Activated CD8-positive, alpha-beta memory T cell treated with anti-CD3 and anti-CD28 coated beads for 48 hours (primary cell): ENCODE measurements at places on chromosomes 4 and X.

DNA sequence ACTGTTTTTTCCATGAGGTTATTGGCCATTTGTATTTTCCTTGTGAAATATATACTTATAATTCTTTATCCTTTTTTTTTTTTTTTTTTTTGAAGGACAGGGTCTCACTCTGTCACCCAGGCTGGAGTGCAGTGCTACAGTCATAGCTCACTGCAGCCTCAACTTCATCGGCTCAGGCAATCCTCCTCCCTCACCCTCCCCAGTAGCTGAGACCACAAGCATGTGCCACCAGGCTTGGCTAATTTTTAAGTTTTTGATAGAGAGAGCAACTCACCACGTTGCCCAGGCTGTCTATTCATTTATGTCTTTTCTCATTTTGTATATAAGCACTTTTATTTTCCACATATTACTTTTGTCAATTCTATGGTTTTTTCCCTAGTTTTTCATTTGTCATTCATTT, 16.8 kb downstream of the RBPJ start:
- DNase-seq = no peak

DNA sequence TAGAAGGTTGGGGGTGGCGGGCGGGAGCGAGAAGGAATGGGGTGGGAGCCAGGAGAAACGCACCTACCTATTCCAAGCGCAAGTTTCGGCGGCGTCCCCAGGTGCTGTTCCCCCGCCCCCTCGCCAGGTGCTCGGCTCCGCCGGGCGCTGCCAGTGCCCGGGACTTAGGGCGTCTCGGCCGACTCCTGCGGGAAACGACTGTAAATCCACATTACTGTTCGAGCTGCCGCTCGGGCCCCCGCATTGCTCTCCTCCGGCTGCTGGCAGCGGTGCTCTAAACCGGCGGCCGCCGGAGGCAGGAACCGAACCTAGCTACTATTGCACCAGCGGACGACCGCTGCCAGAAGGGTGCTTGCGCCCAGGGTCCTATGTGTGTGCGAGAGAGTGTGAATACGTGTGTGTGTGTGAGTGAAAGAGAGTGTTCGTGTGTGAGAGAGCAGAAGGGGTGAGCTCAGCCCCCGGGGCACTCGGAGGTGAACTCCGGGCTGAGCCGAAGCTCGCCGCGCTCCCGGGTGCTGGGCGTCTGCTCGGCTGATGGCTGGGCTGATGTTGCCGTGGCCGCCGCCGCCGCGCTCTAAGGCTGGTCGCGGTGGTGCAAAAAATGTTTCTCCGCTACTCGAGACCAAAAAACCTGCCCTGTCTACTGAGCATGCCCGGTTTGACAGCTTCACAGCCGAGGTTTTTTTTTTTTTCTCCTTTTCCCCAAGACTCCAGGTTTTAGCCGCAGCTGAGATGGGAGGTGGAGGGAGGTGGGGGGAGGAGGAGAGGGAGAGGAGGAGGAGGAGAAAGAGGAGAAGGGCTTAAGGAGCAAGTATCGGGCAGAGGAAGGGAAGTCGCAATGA, 115.7 kb upstream of the TEX13C start:
- DNase-seq = no peak

DNA sequence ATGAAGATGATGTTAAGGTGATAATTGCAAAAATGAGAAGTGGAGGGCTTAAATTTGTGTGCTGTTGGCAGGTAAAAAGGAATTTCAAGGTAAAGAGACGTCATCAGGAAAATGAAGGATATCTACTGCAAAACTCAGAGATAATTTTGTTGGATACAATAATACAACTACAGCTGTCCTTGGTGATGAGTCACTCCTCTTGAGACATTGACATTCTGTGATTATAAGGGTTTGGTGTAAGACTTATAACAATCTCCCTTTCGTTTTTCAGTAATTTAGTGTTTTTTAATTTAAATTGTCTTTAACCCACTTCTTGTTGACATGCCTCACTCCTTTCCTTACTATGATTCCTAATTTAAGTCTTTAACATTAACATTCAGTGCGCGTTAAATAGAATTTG, 1074.1 kb upstream of the SLIT2 start:
- DNase-seq = no peak

GRCh38 chrX:45353456-45353855, 152.8 kb upstream of the DIPK2B start:
- no peak for DNase-seq

DNA sequence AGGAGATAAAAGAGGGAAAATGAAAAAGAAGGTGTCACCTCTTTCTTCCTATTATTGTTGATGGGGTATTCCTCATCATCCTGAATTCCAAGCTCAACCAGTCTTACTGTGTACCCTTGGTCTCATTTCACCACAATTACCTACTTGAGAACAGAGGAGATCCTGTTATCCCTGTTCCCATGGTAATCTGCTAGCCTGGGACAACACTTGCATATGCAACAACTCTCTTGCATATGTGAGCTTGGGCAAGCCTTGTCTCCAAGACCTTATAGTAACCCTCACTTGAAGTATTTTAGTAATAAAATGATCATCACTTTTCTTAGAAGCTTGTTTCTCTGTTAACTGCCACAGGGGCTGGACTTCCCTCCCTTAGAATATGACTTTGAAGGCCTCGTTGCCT, 253.7 kb downstream of the NAP1L3 start:
- no peak for DNase-seq

DNA sequence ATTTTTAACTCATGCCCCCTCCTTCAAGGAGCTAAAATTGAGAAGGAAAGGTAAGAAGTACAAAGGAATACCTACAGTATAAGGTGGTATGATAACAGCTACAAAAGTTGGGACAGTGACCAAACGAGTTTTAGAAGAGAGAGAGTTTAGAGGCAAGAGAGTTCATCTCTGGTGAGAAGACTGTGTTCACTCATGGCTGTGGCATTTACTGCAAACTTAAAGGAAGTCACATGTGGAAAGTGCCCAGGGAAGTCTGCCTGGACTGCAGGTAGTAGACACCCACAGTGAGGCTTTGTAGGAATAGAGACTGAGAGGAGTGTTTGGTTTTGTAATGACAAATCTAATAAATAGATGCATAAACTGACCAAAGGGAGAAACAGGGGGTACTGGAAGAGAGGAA, 493.5 kb downstream of the IL15 start:
- no peak for DNase-seq

DNA sequence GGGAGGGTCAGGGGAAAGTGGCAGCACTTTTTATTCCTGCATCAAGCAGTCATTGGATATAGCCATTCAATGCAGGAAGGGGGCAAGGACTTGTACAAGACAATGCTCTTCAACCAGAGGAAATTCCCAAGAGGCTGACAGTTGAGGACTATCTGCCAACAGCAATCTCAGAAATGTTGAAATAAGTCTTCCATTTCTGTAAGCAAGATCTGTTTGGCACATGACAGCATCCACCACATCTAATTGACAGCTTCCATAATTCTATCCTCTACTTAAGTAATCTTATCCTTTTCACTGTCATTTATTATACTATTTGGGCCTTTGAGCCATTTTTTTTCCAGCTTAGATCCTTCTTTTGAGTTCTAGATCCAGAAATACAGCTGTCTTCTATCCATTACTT, 110.7 kb downstream of the CFAP299 start:
- DNase-seq = no peak

GRCh38 chr4:139828966-139829664, 163.5 kb downstream of the MGST2 start:
- no peak for DNase-seq

DNA sequence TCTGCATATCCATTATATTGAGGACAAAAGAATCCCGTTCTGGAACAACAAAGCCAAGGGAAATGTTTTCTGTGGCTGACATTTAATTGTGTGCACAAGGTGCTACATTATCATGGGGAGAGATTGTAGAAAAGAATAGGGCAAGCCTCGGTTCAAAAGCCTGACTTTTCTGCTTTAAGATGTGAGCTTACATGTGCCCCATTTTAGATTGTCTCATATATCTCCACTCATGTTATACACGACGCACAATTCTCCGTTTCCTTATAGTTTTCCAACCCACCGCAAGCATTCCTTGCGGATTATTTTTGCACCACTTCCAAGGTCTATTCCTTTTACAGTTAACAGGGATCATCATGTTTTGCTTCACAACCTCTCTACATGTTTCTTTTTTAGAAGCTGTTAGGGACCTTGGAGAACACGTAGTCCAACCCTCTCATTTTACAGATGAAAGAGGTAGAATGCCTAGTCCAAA, 99.6 kb upstream of the MAML3 start:
- DNase-seq = no peak

GRCh38 chr4:142583708-142584107, 262.4 kb downstream of the INPP4B start:
- DNase-seq = no peak

- DNase-seq = no peak
Observed at GRCh38 chrX:120549483-120550452, 11.0 kb downstream of the CUL4B start.

GRCh38 chr4:26307037-26307800, 13.6 kb upstream of the RBPJ start:
- no peak for DNase-seq

DNA sequence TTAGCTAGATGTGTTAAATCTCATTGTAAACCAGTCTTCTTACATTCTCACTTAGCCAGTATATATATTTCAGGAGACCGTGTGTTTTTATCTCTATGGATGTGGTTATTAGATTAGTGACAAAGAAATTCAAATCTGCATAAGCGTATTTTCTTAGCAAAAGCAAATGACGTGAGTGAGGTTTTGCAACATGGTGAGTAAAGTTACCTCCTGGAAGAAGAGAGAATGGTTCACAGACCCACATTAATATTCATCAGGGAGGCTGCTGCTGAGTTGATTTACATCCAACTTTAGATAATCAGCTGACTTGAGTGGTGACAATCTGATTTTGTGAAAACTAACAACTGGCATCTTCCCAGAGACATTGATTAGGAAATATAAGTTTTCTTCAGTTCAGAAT, 589.9 kb upstream of the GALNT7 start:
- DNase-seq = no peak

DNA sequence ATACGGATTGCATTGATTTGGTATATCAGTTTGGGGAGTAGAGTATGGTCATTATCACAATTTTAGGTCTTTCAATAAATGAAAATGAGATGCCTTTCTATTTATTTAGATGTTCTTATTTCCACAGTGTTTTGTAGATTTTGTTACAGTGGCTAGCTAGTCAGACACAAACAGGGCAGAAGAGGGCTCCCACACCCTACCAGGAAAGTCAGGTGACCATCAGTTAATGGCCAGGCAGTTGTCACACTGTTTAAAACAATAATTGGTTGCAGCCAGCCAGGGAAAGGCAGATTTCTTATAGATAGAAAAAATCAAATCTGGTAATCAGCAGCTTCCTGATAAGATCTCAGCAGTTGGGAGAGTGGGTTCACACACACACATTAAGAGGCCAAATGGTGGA, 57.2 kb downstream of the UGT2B17 start:
- no peak for DNase-seq
